ENCODE measurements at places on chromosomes 12 and 14.

GRCh38 chr14:95530473-95531276 is 4.2 kb upstream of the GLRX5 start:
- no peak for DNase-seq

DNA sequence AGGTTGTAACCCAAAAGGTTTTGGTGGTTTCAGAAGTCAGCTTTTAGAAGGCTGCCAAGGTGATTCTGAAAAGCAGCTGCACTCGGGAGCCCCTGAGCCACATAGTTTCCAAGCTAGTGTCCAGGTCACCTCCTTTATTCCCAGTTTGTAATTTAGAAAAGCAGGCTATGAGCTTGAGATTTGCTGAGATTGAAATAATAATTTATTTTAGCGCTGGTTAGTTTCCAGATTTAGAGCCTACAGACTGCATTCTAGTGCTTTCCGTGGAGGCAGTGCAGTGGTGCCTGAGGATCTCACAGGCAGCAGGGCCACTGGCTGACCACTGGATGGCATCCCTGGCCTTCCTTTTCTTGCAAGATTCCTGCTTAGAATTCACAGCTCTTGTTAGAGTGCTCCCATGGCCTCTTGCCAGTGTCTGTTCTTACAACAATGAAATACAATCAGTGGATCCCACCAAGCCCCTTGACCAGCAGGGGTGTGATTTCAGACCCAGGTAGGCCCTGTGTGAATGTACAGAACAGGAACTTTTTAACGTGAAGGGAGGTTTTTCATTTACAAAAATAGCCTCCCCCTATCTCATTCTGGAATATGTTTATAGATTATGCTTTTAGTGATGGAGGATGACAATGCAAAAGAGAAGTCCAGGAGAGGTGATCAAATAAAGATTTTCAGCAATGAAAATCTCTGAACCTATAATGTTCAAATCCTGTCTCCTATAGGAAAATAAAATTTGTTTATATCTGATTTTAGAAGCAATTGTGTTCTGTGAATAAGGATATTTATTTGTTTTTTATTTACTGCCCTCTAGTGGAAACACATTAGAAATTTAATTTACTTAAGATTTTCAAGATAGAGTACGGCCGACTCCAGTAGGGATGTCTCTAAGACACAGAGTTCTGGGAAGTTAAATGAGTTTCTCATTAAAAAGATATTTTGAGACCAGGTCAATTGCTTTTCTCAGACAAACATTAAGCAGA is 362.1 kb upstream of the STXBP6 start:
- DNase-seq: no peak

DNA sequence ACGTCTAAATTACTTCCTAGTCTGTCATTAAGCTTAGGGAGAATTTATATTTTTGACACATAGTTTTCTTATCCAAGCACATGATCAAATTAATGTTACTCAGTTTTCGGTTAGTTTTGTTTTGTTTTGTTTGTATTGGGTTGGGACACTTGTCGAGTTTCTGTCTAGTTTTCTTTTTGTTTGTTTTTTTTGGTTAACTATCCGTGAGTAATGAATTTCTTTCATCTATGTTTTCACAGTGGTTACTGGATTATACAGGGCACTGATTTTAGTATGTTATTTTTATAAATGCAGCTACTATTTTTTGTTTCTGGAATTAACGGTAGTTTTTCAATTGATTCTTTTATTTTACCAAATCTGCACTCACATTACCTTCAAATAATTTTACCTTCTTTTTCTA is 2.7 kb downstream of the KLRF1 start:
- no peak for DNase-seq

GRCh38 chr12:95774311-95775045 is 16.1 kb downstream of the NTN4 start:
- no peak for DNase-seq

- no peak for DNase-seq
These were observed 46.3 kb downstream of the NTS start for GRCh38 chr12:85920324-85920947.

DNA sequence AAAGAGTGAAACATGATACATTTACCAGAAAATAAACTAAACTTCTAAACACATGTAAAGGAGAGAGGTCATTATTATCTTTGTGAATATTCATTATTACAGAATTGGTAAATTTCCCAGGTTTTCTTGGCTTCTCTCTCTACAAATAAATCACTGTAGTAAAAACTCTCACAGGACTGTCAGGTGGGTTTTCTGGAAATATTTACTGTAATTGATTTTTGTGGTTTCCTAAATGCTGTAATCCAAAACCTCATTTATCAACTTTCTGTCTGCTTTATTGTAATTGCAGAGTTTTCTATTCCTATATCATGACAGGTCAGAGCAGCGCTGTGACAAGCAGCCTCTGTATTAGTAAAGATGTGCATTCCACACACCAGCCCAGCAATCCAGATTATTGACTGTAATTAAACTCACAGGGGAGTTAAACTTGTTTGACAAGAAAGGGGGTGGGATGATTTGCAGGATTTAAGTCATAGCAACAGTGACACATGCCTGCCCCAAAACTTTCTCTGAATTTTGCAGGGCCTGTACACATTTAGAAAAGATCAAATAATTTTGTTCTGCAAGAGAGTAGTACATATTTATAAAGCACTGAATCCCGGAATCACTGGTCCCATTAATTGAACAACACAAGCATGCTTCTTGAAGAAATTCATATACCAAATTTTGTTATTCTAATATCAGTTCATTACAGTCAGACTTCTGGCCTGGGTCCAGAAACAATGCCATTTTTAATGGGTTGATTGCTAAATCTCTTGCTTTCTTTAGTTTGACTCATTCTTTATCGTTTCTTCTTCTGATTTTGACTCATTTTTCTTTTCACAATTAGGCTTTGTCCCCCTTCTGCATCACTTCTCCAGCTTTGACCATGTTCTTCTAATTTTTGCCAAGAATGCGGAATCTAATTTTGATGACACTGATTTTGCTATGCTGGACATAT is 42.2 kb downstream of the PTPRO start:
- DNase-seq: no peak

GRCh38 chr12:129401572-129401971 is 502.3 kb downstream of the TMEM132D start:
- no peak for DNase-seq

DNA sequence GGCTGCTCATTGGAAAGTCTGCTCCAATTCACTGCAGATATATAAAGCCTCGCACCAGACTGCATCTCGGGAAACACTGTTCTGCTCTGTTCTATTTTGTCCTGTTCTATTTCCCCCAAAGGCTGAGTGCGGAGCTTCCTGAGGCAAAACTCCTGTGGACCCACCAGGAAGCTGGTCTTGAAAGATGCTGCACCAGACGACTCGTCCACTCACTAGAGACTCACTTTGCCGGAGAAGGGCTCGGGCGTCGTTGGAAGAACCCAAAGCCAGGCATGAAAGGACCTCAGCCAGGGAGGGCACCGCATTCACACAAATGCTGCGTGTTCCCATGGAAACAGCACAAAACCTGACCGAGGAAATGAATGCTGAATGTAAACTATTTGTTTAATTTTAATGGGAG is 331.2 kb upstream of the SFSWAP start:
- DNase-seq: no peak

GRCh38 chr14:91197631-91198030 is 46.9 kb downstream of the GPR68 start:
- DNase-seq: no peak

GRCh38 chr12:121989276-121990113 is 32.2 kb upstream of the BCL7A start:
- DNase-seq: no peak

DNA sequence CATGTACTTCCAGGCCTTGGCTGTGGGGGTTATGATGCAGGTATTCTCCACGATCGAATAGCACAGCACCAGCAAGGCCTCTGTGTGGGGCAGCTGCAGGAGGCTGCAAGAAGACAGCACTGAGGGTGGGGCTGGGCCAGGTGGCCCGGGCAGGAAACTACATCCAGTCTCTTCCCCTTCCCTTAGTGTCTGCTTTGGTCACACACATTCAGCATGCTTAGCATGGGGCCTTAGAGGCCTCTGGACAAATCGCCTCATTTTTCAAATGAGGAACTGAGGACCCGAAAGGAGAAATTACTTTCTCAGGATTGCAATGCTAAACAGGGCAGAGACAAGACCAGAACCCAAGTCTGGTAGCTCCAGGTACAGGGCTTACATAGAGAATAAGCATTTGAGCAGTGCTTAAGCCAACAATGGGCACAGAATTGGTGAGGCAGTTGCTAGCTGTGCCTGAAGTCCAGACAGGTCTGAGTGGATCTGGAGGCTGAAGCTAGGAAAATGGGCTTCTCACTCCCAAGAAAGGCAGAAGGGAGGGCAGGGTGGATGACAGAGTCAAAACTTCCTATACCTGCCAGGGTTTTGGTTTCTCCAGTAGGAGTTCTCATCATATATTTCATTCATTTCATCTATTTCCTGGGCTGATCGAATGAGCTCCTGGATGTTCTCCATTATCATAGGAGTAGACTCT is 3.5 kb downstream of the ACRBP start:
- DNase-seq: no peak

DNA sequence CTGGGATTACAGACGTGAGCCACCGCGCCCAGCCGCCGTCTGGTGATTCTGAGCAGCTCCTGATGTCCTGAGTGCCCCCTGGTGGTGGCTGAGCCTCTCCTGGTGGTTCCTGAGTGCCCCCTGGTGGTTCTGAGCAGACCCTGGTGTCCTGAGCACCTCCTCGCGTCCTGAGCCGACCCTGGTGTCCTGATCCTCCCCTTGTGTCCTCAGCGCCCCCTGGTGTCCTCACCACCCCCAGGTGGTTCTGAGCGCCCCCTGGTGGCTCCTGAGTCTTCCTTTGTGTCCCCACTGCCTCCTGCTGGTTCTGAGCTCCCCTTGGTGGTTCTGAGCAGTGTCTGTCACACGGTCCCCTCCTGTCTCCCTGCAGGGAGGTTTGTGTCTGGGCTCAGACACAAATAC is 1304.9 kb downstream of the TMEM121 start:
- DNase-seq: peak; percentile 65

All from stimulated activated CD4-positive, alpha-beta T cell treated with anti-CD3 and anti-CD28 coated beads, Interleukin-12 subunit alpha, Interleukin-12 subunit beta, amount 100 ng/mL, for 24 hours (primary cell).